DMS 273 treated with DMSO at 0.1 percent for 48 hours (cell line): ENCODE measurements at places on chromosomes 3 and 15.

GRCh38 chr3:114551770-114552526 lies 258.1 kb downstream of the TIGIT start:
- DNase-seq: no peak

GRCh38 chr3:144466114-144466513 lies 494.5 kb downstream of the DIPK2A start:
- no peak for DNase-seq

GRCh38 chr3:173770796-173771573 lies 373.4 kb downstream of the NLGN1 start:
- DNase-seq: no peak

DNA sequence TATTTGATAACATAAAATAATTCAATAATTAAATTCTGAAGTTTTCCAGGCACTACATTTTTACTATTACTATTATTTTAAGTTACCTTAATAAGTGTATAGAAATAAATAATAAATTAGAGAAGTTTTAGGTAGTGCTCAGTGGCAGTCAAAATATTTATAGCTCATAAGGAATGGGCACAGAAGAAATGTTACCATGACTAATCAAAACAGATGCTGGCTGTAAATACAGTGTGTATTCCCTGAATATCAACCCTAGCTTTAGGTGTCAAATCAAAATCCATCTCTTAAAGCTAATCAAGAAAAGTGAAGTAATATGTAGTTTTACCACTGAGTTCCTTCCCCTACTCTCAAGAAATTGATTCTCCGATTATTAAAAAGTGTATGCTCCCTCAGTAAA lies 35.5 kb downstream of the ZBTB20 start:
- DNase-seq: no peak

DNA sequence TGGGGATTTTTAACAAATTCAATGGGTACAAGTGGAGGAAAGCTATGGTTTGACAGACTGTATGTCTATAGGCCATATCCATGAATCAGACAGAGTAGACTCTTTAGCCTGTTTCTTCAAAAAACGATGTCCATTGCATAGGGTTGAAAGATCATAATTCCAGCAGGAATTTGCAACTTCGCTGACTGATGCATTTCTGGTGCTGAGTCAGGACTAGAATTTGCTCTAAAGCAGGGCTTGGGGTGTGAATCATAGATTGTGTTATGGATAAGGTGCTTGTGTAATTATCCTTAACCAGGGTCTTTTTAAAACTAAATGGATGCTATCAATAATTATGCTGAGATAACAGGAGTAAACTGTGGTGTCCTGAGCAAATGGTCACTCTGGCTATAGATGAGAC lies 200.4 kb upstream of the TBC1D5 start:
- no peak for DNase-seq

DNA sequence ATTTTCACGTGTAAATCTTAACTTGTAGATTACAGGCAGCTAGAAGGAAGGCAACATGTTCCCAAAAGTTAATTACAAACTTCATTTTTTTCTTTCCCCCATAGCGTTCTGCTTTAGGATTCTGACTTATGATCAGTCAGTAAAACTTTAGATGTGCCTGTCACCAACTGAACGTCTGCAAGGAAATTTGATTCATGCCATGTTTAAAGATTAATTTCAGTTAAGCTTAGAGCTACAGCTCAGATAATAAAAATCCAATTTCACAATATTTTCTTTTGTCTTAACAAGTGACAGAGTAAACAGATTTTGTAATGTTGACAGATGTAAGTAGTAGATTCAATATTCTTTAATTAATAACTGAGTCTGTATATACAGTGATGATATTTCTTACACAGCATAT lies 253.1 kb downstream of the NFKBIZ start:
- DNase-seq: no peak

DNA sequence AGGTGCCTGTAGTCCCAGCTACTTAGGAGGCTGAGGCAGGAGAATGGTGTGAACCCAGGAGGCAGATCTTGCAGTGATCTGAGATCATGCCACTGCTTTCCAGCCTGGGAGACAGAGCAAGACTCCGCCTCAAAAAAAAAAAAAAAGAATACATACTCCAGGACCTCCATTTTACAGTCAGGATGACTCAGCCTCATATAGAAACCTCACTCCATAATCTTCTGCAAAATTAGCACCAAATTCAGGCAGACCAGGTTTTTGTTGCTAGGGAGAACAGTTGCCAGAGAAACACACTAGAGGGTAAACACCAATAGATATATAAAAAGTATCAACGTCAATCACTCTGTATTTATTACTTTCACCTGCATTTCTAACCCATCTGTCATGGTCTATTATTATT lies 28.3 kb upstream of the AP3B2 start:
- no peak for DNase-seq

DNA sequence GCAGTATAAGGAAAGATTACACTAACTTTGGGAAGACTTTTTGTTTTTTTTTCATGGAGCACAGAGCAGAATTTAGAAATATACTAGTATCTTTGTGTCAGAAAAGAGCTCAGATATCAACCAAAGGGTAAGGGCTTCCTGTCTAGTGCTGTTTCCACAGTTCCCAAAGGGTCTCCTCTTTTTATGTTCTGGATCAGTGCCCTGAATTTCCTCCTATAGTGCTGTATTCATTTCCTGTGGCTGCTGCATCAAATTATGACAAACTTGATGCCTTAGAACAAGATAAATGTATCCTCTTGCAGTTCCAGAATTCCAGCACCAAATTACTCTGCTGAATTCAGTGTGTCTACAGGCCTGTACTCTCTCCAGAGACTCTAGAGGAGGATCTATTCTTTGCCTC lies 219.8 kb upstream of the THRB start:
- no peak for DNase-seq

DNA sequence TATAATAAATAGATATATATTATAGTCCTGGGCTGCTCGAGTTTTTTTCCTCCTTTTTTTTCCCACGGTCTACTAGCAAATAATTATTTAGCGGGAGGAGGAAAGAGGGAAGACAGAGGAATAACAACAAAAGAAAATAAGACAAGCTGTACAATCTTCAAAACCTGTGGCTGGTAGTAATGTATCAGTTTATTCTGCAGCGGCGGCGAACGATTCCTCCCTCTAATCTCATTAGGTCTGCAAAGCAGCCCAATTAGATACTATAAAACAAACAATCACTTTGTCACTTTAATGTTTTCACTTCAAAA lies 390 bp upstream of the TLE3 start:
- no peak for DNase-seq

DNA sequence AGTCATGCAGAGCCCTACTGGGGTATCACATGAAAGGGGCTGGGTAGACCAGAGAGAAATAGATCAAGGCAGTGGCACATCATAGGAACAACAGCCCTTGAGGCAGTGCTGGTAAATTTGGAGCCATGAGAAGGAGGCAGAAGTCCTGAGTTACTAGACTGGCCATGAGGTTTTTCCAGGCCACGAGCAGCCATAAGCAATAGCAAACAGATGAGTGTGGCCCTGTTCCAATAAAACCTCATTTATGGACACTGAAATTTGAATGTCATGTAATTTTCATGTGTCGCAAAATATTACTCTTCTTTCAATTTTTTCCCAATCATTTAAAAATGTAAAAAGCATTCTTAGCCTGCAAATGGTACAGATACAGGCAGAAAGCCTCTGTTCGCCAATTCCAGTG lies 28.1 kb upstream of the LRRN1 start:
- DNase-seq: no peak

GRCh38 chr3:88149509-88150362 lies at the start of gene C3orf38:
TSS of gene C3orf38 (plus strand) at chr3:88149959. CDS start at chr3:88150053, 94 bp downstream.
- peak; percentile 77 for DNase-seq

DNA sequence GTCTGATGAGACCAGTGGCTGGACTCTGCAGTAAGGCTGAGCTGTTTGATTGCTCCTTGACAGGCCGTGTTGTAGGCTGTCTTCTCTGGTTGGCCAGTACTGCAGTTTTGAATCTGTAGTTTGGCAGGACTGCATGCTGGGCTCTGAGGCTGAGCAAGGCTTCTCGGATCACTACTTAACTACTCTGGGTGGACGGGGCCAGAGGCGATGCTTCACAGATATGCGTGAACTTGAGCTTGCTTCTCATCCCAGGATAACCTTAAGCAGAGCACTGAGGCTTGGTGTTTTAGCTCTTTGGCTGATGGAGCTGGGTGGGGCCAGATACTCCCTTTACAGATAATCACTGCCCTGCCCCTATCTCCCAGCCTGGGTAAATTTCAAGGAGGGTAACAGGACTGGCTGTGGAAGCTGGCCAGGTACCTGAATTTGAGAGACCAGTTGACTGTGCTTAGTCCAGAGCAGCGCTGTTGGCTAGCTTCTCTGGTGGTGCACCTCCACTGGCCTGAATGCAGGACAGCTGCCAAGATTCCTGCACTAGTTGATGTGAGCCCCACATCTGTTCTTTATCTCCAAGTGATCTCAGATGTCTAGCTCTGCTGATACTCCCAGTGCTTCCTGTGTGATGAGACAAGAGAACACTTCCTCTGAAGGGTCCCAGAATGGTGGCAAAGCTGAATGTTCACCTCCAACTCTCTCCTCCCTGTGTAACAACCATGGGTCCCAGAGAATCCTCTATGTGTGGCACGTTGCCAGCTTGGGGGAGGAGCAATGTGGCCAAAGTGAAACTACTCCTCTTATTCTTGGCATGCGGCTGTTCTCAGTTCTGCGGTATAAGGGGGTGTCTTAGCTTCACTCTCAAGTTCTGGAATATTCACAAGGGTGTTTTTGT lies 37.9 kb downstream of the RPL39L start:
- peak; percentile 69 for DNase-seq

- DNase-seq: no peak
Measured at GRCh38 chr3:13934813-13935212, 54.9 kb upstream of the WNT7A start.

DNA sequence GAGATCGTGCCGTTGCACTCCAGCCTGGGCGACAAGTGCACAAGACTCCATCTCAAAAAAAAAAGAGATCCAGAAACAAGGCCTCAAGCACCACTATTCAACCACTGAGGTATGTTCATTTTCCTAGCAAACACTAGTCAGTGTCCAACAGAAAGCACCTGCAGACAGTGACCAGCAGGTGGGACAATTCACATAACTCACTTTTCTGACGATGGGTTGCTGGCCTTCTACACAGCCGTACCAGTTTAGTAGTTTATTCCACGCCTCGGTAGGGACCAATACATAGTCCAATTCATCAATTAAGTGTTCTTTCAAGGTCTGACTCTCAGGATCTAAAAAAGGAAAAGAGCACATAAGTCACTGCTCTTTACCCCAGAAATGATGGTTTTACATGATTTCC lies 12.4 kb downstream of the USP4 start:
- DNase-seq: no peak

GRCh38 chr3:51934139-51934850 lies 7.4 kb downstream of the RRP9 start:
- DNase-seq: no peak

DNA sequence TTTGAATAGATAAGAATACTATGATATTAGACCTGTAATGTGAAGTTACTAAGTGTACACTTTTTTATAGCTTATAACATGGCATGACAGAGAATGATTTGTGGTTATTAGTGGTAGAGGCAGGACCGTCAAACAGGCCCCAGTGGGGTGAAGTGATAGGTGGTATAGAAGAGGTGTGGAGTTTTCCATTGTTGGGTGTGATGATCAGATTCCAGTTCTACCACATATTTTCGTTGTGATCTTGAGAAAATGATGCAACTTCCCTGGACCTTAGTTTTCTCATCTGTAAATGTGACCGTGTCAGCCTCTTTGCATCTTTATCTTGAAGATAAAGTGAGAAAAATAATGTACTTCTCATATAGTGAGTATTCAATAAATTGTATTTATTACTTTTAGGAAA lies 30.3 kb upstream of the UTS2B start:
- DNase-seq: no peak

DNA sequence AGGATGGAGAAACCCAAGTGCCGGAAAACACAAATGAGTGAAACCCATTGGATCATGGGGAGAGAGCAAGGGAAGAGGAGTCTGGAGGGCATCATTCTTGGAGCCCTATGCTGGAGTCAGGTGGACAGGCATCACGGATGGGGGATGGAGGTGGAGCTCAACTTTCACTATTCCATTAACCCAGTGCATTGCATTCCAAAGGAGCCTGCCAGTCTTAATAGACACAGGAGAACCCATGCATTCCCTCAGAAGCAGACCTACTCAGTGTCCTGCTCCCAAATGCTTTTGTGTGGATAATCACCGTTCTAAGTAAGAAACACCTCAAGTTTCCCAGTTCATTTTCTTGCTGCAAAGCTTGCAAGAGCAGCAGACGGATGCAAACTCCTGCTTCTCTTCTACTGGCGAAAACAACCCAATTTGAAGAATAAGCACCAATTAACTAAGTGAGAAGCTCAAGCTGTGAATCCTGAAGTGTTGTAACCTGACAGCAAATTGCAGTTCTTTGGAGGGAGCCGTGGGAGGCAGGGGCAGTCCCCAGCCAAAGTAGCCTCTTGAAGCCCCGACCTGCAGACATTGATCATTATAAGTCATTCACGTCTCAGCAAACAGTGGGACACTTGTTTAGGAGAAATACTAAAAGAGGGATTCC lies 25.3 kb downstream of the SEMA5B start:
- DNase-seq: no peak

GRCh38 chr3:3087279-3087678 lies 22.9 kb downstream of the IL5RA start:
- DNase-seq: no peak

DNA sequence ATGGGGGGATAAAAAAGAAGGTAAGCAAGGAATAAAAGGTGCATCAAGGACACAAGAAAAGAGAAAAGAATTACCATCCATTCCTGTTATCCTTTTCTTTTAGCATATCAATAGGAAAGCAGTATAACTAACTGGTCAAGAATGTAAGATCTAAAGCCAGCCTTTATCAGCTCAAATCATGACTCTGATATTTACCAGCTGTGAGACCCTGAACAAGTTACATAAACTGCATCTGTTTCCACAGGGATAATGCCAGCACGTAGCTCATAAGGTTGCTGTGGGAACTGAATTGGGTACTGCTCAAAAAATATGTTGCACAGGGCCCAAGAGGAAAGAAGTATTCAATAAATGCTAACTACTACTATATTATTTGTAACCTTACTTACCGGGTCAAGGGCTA lies 1092.2 kb upstream of the CFAP20DC start:
- no peak for DNase-seq

DNA sequence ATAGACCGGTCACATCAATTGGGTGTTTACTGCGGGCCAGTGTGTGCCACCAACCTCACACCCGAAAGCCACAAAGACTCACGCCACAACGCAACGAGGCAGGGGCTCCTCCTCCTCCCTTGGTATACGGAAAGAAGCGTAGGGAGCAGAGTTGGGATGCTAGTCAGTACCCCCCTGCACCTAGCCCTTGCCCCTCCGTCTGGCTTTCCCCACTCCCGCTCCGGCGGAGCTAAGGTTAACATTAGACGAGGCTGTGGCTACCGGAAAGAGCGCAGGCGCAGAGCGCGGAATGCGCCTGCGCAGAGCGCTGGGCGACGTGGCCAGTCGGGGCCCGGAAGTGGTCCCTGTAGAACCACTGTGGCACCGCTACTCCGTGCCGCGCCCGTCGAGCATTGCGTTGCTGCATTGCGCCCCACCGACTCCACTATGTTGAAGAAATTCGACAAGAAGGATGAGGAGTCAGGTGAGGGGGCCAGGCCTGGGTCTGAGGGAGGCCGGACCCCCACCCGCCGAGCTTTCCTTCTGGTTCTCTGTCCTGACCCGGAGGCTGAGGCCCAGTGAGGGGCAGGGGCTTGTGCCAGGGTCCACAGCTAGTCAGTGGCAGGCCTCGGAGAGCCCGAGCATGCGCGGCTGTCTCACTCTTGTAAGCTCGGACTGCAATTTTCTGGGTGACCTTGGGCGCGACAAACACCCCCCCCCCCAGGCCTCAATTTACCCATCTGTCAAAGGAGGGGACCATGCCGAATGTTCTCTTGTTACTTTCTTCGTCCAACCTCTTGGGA lies at the start of gene COPG1:
Gene COPG1 (plus strand): TSS at position 323 of the 782 bp plus-strand sequence. CDS start 104 bp downstream, at position 427.
- DNase-seq: peak; percentile 82

- no peak for DNase-seq
Measured at GRCh38 chr3:126685021-126685420, 19.0 kb upstream of the CHCHD6 start.
